ENCODE measurements at places on chromosomes 7 and 10.

GRCh38 chr10:4650582-4650981 lies 175.4 kb upstream of the AKR1E2 start:
- no peak for DNase-seq

- no peak for DNase-seq
Measured at GRCh38 chr7:151838861-151839381, 38.0 kb downstream of the PRKAG2 start.

GRCh38 chr10:92747600-92747999 lies 57.8 kb downstream of the HHEX start:
- no peak for DNase-seq

DNA sequence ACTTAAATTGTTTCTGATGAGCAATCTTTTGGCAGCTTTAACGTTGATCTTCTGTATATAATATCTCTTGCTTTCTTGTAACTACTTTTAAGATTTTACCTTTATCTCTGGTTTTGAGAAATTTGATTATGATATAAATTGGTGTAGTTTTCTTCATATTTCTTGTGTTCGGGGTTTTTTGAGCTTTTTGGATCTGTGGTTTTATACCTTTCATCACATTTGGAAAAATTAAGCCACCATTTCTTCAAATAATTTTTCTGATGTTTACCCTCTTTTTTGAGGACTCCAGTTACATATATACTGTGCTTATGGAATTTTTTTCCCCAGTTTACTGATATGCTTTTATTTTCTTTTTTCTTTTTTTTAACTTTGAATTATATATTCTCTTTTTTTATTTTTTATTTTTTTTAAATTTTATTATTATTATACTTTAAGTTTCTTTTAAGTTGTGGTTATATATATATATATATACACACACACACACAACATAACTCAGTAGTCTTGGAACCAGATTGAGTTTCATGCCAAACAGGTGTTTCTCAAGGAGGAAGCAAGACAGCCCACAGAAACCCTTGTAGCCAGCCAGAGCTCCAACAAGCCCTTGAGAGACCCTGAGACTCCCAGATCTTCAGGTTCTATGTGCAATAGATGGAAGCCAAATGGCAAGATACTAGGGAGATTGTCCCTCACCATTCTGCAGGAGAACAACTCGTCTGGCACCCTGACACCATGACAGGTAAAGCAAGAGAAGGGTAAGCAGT lies 27.5 kb upstream of the NME8 start:
- DNase-seq = no peak

DNA sequence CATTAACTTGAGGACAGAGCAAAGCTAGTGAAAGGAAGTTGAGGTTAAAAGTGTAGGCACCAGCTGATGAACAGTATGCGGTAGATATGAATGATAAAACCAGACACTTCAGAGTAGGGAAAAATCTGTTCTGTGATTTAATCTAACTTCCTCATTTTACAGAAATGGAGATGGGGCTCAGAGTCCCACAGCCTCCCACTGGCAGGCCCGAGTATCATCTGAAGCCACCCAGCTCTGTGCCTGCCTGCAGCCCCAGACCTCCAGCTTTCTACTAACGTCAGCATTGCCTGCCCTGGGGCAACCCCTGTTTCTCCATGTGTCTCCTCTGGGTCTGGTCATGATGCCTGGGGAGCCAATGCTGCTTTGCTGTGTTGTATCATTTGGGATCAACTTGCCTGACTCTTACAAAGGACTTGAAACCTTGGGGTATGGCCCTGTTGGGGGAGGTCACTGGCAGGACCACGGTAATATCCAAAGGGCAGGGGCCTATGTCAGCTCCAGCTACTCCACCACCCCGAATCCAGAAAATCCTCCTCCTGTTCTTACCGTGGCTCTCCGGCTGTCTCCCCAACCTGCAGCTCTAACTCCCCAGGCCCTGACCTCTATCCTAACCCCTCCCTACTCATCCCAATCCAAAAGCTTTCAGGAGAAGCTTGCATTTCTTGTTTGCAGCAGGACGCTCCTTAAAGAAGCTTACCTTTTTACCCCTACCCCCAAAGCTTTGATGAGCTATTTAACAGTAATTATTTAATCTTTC lies 56.2 kb upstream of the NPY start:
- DNase-seq = peak; percentile 6

- peak; percentile 5 for DNase-seq
Measured at GRCh38 chr7:35908331-35909216, 107.7 kb downstream of the SEPTIN7 start.

DNA sequence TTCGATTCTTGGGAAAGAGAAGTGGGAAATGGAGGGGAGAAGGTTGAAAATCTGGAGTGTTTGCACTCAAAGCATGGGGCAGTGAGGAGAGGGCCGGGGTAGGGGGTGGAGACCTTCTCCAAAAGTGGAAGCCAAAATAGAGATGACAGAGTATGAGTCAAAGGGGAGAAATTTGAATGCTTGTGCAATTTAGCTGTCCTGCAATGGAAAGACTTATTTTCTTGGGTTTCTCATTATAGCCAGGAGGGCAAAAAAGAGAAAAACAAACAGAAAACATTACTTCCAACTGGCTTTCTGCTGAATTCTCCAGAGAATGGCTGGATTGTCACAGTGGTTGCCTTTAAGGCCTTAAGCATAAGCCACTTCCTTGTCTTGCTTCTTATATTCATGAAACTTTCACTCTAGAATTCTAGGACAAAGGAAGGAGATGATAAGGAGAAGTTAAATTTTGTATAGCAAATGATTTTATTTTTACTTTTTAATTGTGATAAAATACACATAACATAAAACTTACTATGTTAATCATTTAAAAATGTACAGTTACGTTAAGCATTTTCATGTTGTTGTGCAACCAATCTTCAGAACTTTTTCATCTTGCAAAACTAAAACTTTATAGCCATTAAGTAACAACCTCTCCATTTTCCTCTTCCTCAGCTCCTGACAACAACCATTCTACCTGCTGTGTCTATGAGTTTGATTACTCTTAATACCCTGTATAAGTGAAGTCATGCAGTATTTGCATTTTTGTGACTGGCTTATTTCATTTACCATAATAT lies 100.2 kb downstream of the GPR85 start:
- DNase-seq = no peak

DNA sequence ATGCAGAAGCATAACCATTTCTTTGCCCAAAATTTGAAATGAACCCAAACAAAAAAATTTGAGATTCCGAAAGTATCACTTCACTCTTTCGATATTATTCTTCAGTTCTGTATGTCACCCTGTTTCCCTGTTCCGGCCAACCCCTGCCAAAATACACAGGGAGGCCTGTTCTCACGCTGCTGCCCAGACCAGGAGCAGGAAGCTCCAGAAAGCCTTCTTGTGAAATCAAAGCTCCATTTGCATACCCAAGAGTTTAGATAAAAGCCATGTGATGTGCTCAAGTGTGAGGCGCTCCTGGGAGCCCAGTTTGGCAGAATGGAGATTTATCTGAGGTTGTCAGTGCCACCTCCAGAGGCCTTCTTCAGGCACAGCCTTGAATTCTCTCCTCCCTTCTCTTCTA lies 236.2 kb downstream of the FGFR2 start:
- DNase-seq = no peak

DNA sequence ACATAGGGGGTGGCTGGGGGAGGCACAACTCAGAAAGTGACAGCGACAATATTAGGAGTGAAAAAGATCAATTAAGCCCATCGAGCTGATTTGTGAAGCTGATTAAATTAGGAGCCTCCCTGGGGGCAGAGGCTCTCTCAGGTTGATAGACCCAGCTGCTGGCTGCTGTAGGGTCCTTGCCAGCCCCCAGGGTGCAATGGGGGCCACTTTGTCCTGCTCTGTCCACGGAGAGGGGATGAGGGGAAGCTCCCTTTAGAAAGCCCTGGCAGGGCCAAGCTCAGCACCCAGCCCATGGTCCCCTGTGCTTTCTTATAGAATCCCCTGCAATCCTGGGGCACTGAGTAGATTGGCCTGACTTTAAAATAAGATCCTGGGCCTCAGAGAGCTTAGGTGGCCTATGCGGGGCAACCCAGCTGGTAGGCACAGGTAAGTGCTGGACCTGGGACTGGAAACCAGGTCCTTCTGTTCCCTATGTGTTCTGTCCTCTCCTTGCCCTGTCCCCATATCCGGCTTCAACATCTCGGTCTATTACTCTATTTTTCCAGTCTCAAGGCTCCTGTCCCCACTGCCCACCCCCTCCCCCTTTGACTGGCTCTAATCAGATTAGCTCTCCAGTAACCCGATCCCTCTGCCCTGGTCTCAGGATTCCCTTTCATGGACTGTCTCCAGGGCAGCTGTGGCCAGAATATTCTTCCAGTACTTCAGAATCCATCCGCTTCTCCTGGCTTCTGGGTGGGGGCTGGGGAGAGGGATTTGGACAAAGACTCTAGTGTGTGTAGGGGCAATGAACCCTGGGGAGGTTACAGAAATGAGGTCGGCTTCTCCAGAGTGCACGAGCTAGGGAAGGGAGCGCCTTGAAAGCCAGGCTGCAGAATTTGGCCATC lies 259.6 kb downstream of the RPS24 start:
- DNase-seq = peak; percentile 93

- DNase-seq = no peak
Measured at GRCh38 chr10:122709971-122710370, 10.3 kb upstream of the C10orf120 start.

Data from neural progenitor cell (in vitro differentiated cells).